ENCODE measurements at places on chromosomes 11 and 22.

GRCh38 chr11:65915821-65916251, 3.0 kb downstream of the C11orf68 start:
- peak; percentile 89 for DNase-seq

DNA sequence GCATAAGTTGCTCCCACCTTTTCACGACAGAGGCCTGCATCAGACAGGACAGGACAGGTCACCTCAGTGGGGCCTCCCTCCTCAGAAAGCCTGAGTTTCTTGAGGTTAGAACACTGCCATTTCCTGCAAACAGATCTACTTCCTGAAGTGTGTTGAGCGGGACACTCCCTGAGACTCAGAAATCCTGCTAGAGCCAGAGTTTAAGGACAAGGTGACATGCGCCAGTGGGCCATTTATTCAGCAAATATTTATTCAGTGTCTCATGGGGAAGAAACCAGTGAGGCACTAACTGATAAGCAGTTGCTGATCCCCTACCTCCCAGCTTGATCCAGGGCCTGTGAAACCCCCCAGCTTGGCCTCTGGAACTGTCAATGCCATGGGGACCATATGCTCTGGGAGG, 454.6 kb downstream of the SOX6 start:
- no peak for DNase-seq

DNA sequence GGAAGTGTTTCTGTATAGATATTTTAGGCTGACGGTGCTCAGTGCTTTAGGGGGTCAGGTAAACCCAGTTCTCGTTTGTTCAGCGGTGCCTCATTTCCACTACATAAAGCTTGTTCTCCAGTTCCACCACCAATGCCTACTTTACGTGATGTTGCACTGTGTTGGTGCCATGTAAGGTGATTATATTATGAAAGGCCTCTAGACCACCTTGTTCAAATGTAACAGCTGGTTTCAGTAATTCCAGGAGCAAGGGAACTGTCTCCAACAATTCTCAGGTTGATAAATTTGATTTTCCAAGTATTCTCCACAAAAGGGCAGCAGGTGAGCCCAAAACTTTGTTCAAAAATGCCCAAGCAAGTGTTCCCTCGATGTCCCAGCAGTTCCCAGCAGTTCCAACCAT, 83.7 kb upstream of the SEPTIN5 start:
- DNase-seq = no peak

GRCh38 chr11:111438846-111439520, 59.9 kb upstream of the POU2AF1 start:
- DNase-seq = no peak

GRCh38 chr11:11071486-11071885, 213.6 kb upstream of the ZBED5 start:
- no peak for DNase-seq

GRCh38 chr11:64436000-64436399, 77.0 kb downstream of the RPS6KA4 start:
- no peak for DNase-seq

DNA sequence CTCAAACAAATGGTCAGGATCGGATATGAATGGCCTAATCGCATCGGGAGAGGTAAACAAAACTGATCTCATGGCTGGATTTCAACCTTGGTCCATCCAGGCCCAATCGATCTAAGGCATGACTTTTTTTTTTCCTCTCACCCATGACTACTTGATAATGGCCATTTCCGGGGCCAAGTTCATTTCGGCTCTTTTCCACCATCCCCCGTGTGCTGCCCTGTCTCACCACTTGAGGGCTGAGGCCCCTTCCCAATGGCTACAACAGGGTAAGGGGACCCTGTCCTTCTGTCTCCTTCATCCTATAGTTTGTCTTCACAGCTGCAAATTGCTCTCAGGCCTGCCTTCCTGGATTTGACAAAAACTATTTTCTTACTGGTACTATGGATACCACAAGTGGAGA, 26.7 kb downstream of the GRAP2 start:
- DNase-seq = peak; percentile 26

- peak; percentile 67 for DNase-seq
These were observed 30.4 kb downstream of the OPCML start for GRCh38 chr11:133501643-133502539.

GRCh38 chr11:134170177-134170918, 53.4 kb downstream of the NCAPD3 start:
- DNase-seq = no peak

DNA sequence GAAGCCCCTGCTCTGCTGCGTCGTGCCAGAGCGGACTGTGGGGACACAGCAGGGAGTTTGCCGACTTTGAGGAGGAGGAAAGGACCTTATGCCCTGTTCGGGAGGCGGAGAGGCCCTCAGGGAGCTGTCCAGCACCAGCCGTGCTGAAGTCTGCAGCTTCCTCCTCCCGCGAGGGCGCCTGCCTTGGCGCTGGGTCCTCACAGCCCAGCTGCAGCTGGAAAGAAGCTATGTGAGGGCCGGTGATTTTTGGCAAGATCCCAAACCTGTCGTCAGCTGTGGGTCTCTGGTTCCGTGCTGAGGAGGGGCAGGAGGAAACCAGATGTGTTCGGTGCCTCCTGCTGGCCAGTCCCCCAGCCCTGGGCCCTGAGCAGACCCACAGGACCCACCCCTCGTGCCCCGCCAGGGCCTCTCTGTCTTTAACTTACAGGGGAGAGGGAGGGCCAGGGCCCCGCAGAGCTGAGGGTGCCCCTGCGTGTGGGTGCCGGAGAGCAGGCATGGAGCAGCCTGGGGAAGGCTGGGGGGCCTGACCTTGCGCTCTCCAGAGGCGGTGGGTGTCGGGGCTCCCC, 12.0 kb downstream of the BRSK2 start:
- peak; percentile 89 for DNase-seq

DNA sequence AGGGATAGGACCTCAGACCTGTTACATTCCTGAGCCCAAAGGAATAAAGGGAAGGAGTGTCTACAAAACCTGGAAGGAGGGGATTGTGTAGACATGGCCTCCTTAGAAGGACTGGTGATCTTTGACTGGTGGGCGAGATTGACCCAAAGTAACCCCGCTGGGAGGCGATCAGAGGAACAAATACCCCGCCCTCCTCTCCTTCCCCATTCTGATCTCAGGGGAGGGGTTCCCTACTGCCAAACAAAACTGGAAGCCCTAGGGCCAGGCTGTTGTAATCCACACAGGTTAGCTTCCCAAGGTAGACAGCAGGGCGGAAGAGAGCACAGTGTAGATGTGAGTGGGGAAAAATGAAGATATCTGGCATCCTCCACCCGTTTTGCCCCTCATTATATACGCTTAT, 24.7 kb downstream of the NCF4 start:
- DNase-seq = peak; percentile 69

- no peak for DNase-seq
These were observed 617 bp downstream of the TSG101 start for GRCh38 chr11:18526130-18526520.

DNA sequence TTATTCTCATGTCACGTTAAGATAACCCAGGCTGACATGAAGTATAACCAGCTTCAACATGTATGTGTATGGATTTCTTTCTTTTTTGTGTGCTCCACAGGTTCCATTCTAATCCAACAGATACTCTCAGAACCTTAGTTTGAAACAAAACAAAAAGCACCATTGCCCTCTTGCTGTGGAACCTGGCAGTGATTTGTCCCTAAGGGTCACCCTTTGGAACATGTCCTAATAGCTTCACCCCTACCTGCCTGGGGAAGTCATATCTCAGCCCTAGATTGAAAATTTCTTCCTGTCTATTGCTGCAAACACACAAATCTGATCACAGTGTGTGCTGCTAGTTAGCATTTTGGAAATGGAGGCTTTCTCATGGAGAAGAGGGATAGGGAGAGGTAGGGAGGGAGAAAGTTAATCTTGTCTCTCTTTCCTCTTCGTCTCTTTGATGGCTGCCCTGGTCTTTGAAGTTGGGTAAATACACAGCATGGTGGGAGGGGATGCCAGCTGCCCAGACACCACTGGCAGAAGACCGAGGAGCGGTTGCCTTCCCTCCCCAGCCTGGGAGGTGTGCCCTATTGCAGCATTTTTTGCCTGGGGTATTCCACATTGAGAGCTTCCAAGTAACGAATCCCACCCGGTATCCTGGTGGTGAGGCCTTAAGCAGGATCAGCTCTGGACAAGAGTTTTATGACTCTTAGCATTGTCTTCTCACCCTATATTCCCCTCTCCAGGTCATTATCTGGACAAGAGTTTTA, 11.6 kb upstream of the CADM1 start:
- DNase-seq = no peak

- DNase-seq = no peak
These were observed 27.0 kb upstream of the RBFOX2 start for GRCh38 chr22:36055376-36056295.

- DNase-seq = peak; percentile 46
These were observed 48.9 kb downstream of the ST3GAL4 start for GRCh38 chr11:126404367-126404766.

DNA sequence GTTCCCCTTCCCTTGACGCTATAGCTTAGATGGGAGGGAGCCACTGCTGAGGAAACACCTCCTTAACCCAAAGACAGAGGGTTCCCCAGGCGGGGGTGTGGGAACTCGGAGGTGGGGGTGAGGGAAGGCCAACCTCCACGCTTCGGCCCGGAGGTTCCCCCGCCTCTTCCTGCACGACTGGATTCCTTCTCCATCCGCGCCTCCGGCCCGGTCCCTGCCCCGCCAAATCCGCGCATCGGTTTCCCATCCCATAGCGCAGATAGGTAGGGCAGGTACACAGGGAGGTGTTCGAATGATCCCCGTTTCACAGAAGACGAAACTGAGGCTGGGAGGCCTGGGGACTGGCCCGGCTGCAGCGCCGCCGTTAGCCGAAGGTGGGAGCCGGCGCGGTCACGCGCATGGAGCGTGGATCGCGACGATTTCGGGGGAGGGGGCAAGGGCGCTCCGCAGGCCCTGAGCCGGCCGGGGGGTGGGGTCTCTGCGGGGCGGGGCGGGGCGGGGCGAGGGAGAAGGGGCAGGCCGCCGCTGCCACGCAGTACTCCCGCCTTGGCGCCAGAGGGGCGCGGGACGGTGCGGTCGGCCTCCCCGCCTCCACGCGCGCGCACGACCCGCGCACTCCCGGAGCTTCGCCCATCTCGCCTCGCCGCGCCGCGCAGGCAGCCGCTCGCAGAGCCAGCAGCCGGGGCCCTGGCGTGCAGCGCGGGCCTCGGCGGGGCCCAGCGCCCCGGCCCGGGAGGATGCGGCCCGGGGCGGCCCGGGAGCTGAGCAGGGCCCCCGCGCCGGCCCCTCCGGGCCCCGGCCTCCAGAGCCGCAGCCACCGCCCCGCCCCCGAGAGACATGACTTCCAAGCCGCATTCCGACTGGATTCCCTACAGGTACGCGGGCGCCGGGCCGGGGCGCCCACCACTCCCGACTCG, at the start of gene TUB:
Gene TUB (plus strand): TSS at position 538 of the 917 bp plus-strand sequence. CDS start 300 bp downstream, at position 838.
- no peak for DNase-seq

DNA sequence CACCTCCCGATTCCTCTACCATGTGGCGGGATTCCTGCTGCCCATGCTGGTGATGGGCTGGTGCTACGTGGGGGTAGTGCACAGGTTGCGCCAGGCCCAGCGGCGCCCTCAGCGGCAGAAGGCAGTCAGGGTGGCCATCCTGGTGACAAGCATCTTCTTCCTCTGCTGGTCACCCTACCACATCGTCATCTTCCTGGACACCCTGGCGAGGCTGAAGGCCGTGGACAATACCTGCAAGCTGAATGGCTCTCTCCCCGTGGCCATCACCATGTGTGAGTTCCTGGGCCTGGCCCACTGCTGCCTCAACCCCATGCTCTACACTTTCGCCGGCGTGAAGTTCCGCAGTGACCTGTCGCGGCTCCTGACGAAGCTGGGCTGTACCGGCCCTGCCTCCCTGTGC, 10.5 kb downstream of the CXCR5 start:
- no peak for DNase-seq

- DNase-seq = peak; percentile 49
These were observed 50.3 kb downstream of the MICAL3 start for GRCh38 chr22:17974087-17974486.

DNA sequence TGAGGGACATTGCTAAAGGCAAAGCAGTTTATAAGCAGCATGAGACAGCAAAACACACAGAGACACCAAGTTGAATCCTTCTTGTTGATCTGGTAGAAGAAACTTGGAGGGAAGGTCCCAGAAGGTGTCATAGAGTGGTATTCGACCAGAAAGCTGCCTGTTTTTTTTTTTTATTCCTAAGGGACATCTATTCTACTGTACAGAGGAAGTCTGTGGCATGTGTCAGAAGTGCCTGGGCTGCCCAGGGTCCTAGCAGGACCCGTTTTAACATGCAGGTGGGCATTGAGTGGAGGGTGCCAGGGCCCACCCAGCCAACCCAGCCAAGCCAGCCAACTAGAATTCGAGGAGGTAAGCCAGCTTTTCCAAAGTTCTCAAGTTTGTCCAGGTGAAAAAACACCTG, 68.0 kb upstream of the ATXN10 start:
- no peak for DNase-seq

- no peak for DNase-seq
These were observed 82.5 kb downstream of the MAML2 start for GRCh38 chr11:96260532-96260931.

- no peak for DNase-seq
These were observed 714.4 kb downstream of the METTL15 start for GRCh38 chr11:28822576-28822975.

GRCh38 chr22:17575681-17576080, 12.4 kb downstream of the SLC25A18 start:
- DNase-seq = no peak

DNA sequence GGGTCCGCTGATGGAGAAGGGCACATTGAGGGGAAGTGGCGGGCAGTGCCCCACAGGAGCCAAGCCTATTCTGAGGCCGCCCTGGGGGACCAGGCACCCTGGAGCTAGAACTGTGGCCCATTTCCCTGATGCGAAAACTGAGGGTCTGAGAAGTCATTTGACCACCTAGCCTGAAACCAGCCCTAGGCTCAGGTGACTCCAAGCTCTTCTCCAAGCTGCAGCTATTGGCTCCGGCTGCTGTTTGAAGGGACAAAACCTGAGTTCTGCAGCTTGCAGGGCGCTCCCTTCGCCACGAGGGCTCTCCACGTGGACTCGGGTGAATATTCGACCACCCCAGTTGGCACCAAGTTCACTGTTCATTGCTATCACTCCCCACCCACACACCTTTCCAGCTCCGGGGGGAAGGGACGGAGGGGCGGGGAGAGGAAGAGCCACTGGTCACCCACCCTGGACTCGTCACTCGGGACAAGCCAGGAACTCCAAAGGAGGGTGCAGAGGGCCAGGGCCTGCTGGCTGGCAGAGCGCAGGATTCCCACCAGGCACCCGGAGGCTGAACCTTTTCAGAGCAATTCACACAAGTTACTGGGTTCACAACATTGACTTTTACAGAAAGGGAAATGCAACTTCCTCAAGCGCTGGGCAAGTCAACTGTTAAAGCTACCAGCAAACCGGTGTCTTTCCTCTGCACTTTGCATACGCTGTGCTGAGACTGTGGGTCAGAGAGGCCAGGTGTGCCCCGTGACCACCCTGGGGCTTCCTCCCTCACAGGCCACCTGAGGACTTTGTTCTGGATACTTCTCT, 1.1 kb upstream of the RAC2 start:
- no peak for DNase-seq

Measured in ELF-1 (cell line).